Stimulated activated CD4-positive, alpha-beta T cell treated with anti-CD3 and anti-CD28 coated beads, Interleukin-4, amount 100 ng/mL, for 24 hours (primary cell): ENCODE measurements at places on chromosomes 11 and 22.

GRCh38 chr22:45504373-45505341 is 2.0 kb downstream of the FBLN1 start:
- DNase-seq: no peak

DNA sequence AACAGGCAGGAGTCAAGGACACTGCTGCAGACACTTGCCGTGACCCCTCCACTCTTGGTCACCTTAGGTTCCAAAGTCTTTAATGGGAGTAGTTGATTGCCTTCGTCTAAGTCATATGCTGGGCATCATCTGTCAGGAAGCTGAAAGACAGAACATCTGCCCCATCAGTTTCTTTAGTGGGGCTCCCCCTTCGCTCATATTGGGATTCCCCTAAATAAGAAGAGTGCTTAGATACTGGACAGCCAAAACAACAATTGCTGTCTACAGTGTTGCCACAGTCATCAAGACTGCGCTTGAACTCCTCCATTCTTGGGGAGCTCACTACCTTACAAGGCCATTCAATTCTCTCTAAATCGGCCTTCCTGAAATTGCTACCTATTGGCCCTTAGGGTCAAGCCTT is 58.5 kb downstream of the UBASH3B start:
- DNase-seq: no peak

- no peak for DNase-seq
These were observed 1252.7 kb downstream of the BRD1 start for GRCh38 chr22:48574776-48575617.

DNA sequence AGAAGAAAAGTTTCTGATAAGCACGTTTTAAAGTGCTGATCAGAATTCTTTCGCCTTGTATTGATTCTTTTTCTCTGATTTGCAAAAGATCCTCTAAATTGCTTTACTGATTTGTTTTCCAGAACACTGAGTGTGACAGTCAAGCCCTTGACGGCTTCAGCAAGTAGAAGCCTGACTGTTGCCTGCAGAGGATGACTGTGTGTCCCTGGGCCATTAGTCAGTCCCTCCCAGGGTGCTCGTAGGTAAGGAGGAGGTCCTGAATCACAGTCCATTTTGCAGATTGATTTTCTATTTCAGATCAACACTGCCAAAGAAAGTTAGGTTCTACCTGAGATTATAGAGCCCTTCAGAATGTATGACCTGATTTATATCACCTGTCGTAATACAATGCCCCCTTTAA is 38.6 kb upstream of the POGLUT3 start:
- DNase-seq: no peak

DNA sequence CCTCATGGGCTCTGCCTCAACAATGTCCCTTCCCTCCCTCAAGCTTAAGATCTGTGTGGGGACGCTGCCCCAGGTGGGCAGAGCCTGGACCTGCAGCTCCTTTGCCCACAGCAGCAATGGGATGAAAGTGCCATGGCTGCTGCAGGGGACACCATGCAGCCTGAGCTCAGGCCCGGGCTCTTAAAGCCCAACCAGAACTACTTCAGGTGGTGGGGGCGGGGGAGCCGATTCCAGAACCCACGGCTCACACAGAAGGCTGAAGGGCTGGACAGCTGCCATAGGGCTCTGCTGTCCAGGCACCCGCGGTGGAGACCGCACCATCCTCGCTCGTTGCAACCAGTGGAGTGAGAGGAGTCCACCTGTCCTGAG is 12.5 kb downstream of the CHID1 start:
- DNase-seq: no peak

DNA sequence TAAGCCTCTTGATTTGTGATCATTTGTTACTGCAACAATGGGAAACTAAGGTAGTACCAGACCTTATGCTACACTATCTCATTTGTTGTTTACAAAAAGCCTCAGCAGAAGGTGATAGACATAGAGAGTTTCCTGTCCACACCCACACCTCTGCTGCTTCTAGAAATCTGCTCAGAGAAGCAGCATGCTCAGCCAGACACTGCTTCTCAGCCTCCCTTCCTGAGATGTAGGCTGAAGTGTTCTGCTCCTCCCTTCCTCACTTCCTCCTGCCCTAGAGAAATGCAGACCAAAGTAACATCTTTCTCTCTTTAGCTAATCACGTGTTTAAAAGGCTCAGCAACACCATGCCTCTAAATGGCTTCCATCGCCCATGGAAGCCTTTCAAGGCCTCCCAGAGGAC is 88.4 kb downstream of the SLC1A2 start:
- peak; percentile 34 for DNase-seq

DNA sequence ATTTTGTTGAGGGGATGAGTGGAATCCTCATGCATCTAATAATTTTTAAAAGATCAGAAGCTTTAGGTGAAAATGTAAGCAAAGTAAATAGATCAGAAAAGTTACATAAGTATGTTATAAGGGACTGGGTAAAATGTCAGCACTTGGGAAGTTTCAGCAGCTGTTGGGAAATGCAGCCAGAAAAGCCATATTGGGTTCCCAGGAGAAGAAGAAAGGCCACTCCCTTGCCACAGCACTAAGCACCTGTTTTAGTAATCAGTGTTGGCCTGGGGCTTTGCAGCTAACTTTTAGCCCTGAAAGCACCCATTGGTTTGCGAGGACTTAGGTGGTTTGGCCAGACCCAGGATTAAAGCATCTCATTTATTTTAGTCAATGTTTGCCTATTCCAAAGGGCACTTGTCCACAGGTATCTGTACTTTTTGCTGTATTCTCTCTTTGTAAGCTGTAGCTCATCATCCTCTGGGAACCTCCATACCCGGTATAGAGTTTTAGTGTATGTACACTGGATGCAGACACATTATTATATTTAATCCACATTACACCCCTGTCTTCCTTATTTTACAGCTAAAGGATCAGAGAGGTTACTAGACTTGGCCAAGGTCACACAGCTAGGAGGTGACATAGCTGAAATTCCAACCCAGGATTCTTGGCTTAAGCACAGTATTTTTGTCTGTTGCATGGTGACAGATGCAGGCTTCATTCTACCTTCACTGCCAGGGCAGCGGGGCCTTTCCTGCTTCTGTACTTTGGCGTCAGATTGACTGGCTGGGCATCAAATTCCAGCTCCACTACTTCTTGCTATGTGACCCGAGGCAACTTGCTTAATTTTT is 127.7 kb upstream of the SESN3 start:
- DNase-seq: no peak

DNA sequence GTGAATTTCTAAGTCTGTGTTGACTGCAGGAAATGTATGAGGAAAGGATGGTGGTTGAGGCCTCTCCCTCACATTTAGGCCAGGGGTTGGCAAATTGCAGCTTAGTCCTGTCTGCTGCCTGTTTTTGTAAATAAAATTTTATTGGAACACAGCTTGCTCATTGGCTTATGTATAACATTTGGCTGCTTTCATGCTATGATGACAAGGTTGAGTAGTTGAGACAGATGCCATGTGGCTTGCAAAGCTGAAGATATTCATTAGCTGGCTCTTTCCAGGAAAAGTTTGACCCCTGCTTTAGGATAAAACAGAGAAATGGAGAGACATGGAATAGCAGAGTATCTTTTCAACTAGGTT is 46.2 kb downstream of the BCR start:
- no peak for DNase-seq

GRCh38 chr11:62493801-62494200 is 52.8 kb downstream of the AHNAK start:
- no peak for DNase-seq

- DNase-seq: peak; percentile 65
These were observed 44.5 kb downstream of the ZNF280B start for GRCh38 chr22:22463855-22464540.

DNA sequence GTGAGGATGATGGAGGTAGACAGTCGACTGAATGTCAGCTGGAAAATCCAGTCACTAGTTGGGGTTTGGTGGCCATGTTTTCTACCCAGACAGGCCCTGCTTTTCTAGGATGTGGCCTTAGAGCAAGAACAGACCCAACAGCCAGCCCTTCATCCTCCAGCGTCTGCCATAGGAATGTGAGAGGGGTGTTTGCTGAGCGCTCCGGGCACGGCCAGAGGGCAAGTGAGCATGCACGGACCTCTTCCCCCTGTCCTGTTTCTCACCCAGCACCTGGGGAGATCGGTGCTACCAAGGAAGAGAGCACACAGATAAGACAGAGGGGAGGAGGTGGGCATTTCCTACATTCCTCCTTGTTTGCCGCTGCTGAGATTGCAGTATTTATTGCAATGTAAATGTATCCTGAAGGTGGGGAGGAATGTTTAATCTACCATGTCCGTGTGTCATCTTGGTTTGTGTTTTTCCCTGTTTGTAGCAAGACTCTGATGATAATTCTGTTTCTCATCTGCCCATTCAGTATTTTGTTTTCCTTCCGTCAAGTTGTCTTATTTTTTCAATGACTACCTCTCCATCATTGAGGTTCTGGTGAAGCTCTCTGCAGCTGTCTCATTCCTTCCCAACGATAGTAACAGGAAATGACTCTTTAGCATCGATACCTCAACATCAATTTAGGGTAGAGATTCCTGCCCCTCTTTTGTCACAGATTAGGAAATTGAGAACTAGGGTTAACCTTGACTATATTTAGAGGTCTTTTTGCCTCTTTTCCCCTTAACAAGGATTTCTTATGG is 4.9 kb upstream of the ATF4 start:
- DNase-seq: no peak

GRCh38 chr22:20205964-20206708 is 55.3 kb upstream of the CCDC188 start:
- DNase-seq: peak; percentile 76

GRCh38 chr11:8023831-8024555 is 36.9 kb downstream of the EIF3F start:
- DNase-seq: no peak

DNA sequence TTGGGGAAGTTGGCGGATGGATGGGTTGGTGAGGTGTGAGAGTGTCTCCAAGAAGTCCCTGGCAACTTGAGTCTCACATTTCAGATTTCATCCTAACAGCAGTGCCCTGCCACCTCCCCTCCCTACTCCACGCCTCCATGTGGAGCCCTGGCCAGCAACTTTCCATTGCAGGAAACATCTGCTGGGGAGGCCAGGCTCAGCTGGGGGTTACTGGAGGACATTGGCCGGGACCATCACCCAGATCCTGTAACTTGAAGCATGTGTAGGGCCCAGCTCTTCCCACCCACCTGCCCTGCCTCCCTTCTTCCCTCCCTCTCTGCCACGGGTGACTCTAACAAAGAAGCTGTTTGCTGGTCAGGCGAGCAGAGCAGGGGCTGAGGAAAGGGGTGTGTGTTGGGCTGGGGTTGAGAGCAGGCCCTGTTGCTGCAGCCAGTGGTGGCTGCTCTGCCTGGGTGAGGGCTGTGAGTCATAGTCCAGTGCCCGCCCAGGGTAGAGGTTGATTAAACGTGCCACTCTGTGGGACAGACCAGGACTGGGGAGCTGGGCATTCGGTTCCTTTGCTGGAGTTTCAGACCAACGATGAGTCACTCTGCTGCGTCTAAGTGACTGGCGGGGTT is 64.0 kb downstream of the SCN3B start:
- DNase-seq: no peak

- DNase-seq: no peak
These were observed 222.6 kb upstream of the CCDC90B start for GRCh38 chr11:83508804-83509203.

- DNase-seq: peak; percentile 1
These were observed 162.8 kb downstream of the BRD1 start for GRCh38 chr22:49664891-49665290.

DNA sequence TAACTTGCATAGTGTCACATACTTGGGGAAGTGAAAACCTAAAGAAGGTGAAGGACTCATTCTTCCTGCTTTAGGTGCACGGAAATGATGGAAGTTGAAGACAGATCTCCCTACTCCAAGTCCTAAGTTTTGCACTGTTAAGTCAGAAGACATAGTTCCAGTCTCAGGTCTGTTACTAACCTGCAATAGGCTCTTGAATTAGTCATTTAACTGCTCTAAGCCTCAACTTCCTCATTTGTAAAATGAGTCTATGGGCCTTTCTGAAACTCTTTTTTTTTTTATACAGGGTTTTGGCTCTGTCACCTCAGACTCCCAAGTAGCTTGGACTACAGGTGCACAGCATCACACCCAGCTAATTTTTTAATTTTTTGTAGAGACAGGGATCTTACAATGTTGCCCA is 30.8 kb upstream of the POU2AF1 start:
- DNase-seq: no peak

GRCh38 chr11:47915783-47916182 is 64.6 kb upstream of the PTPRJ start:
- DNase-seq: no peak

GRCh38 chr11:84558085-84558905 is 1068.8 kb downstream of the DLG2 start:
- DNase-seq: no peak

GRCh38 chr11:94895451-94895850 is 77.9 kb downstream of the CWC15 start:
- DNase-seq: no peak

DNA sequence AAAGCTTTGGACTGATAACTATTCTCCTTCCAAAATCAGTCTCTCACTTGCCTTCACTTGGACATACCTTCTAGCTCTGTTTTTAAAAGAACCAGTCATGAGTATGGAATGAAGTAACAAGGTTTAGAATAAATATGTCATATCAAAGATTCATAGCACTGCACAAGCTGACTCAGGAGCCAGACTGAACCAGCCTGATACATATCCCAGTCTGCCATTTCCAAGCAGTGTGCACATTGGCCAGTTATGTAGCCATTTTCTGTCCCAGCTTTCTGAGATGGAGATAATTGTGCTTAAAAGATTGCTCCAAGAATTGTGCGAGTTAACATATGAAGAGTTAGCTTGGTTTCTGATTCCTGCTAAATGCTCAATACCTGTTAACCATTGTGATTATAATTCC is 311.3 kb downstream of the C11orf87 start:
- DNase-seq: no peak

DNA sequence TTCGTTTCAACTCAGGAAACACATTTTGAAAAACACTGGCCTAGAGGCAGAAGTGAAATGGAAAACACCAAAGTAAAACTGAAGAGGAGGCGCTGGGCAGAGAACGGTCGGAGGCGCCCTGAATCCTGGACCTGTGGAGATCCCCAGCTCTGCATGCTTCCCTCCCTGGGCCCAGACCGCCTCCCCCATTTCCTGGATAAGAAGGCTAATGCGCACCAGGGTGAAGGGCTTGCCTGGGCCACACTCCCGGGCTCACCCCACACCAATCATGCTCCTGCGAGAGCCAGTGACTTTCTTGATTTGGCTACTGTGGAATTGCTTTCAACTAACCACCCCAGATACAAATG is 167.1 kb downstream of the CRYBB2 start:
- DNase-seq: no peak

- DNase-seq: no peak
These were observed 95.7 kb upstream of the VPREB1 start for GRCh38 chr22:22148905-22149304.

DNA sequence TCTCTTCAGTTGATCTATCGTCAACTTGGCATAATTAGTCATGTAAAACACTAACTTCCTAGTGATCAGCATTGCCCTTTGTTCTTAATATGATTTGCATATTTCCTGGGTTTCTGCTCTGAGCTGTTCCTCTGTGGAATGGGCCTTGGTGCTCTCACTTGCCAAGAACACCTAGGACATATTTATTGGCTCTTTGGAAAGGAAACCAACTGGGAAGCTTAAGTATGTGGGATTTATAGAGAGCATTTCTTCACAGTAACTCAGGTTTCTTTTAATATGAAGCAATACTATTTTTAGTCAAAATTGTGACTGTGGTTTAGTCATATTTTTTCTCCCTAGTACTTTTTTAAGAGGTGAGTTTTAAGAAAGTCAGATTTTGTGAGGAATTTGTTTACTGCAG is 28.8 kb downstream of the FAT3 start:
- DNase-seq: no peak
